ENCODE measurements at places on chromosomes 12 and 14.

GRCh38 chr12:19744705-19745218 is 305.5 kb downstream of the AEBP2 start:
- DNase-seq = no peak

- DNase-seq = peak; percentile 31
These were observed at the start of gene LTB4R for GRCh38 chr14:24310646-24311604. TSS of gene LTB4R (plus strand) at chr14:24311502. CDS start at chr14:24315652, 4,150 bp downstream.

GRCh38 chr14:100674428-100674827 is 52.3 kb upstream of the DLK1 start:
- DNase-seq = no peak

- no peak for DNase-seq
These were observed 161.1 kb upstream of the TRHDE start for GRCh38 chr12:72110937-72111650.

- no peak for DNase-seq
These were observed 14.9 kb upstream of the MLXIP start for GRCh38 chr12:122063694-122064024.

DNA sequence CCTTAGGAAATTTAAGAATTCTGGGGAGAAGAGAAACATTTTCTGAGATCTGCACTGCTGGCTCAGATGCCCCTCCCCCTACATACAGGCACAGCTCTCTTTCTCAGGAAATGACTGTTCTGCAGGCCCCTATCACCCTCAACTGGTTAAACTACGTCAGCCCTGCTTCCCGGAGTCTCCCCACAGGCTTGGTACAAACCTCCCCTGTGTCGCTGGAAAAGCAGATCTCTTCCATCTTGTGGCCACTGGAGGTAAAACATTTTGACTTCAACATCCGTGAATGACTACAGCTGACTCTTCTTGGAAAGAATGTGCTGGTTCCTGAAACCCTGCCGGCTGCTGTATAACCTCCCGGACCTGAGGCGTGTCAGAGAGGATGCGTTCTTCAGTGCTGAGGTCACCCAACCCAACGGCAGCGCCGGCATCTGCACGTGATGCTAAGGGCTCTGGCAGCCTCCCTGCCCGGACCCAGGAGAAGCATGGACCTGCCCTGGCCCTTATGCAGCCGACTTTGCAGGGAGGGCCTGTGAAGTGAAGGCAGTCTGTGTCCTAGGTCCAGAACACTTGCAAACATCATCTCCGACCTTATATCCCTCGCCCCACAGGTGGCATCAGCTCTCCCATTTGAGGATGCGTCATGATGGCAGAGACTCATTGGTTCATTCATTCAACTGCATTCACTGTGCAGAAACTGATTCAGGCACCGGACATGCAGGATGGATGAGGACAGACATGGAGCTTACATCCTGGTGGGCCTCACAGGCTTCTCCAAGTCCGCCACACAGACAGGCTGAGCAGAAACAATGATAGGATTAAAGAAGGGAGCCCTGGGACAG is 129.2 kb downstream of the GCH1 start:
- DNase-seq = peak; percentile 41

DNA sequence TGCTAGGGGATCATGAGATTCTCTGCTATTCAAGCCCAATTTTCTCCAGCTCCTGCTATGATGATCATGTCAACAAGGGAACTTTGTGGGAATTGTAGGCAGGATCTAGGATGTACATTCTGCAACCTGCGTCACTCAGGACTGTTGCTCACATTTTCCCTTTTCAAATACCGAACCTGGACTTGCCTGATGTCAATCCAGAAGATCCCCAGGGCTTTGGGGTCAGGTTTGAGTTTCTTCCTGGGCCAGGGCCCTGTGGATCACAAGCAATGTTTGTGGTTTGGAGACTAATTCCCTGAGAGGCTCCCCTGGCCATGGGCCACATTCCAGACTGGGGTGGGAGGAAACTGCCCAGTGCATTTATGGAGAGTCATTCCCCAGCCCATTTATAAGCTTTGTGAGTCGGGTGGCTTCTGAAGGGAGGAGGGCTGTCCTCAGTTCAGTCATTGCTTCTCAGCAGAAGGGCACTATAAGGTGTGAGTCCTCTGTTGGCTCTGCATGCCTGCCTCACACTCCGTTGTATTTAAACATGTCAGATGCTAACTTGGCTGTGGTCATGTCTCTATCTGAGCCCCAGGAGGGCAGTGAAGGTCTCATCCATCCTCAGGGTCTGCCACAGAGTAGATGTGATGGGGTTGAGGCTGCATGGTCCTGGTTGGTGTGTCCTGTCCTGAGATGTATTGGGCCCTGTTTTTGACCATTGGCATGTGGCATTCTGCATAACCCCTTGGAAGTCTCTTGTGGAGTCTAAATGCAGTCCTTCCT is 6.5 kb downstream of the KRT86 start:
- DNase-seq = no peak

GRCh38 chr12:19893514-19893913 is 454.2 kb downstream of the AEBP2 start:
- DNase-seq = no peak

DNA sequence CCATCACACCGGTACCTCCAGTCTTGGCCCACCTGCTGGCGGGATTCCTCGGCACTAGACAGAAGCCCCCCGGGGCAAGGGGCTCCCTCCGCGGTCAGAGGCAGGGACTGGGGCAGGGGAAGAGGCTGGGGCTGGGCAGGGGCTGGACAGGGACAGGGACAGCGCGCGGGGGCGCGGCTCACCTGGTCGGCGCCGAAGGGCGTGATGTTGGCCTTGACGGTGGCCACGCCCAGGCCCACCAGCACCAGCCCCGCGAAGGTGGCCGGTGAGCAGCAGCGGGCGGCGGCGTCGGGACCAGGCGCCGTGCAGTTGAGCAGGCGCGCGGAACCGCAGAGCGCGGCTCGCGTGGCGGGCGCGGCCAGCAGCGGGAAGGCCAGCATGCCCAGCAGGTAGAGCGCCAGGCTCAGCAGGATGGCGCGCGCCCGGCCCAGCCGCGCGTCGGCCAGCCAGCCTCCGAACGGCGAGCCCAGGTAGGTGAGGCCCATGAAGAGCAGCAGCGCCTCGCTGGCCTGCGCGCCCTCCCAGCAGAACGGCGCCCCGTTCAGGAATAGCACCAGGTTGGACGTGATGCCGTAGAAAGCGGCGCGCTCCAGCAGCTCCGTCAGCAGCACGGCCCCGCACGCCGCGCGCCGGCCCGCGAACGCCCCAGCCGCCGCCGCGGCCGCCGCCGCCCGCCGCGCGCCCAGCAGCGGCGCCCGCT is 392 bp downstream of the SLC15A4 start:
- no peak for DNase-seq

DNA sequence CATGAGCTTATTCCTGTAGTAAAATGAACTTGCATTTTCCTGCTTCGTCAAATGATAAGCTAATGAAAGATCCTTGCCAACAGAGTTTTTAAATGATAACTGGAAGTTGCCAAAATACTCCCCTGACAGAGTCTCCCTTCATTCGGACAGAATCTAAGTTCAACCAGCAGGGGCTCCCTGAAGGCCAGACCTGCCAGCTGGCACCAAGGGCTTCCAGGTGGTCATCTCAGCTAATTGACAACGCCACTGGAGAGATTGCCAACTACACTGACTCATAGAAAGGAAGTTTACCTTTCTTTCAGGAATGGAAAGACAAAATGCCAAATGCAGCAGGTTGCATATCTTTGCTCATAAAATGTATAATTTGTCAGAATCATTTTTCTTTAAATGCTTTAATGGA is 462.8 kb downstream of the GXYLT1 start:
- no peak for DNase-seq

- no peak for DNase-seq
These were observed at the start of gene RASSF8 for GRCh38 chr12:25958428-25959070. TSS of gene RASSF8 (plus strand) at chr12:25958682. CDS start at chr12:26055344, 96,662 bp downstream.

GRCh38 chr12:104569346-104570173 is 112.8 kb downstream of the CHST11 start:
- DNase-seq = peak; percentile 4

GRCh38 chr14:71070169-71070568 is 162.9 kb downstream of the PCNX1 start:
- no peak for DNase-seq

DNA sequence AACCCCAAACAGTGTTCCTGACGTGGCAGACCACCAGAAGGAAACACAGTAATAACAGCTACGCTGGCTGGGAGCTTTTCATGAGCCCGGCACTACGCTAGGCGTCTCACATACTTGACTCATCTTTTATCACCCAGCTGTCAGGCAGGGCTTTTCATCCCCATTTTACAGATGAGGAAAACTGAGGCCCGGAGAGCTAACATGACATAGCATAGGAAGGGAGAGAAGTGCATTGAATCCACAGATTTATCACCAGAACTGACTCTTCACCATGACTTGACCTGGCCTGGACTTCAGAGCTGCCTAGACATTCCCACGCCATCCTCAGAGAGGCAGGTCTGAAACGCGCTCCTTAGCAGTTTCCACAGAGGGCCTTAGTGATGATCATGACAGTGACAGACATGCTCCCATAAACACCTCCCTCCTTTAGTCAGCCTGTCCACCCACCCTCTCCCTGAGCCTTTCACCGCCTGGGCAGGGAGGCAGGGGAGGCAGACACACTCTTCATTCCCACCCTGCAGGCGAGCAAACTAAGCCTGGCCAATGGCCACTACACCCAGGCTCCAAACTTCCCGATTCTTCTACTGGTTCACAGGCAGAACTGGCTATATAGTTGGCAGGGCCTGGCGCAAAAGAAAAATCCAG is 56.2 kb downstream of the RBM19 start:
- no peak for DNase-seq

DNA sequence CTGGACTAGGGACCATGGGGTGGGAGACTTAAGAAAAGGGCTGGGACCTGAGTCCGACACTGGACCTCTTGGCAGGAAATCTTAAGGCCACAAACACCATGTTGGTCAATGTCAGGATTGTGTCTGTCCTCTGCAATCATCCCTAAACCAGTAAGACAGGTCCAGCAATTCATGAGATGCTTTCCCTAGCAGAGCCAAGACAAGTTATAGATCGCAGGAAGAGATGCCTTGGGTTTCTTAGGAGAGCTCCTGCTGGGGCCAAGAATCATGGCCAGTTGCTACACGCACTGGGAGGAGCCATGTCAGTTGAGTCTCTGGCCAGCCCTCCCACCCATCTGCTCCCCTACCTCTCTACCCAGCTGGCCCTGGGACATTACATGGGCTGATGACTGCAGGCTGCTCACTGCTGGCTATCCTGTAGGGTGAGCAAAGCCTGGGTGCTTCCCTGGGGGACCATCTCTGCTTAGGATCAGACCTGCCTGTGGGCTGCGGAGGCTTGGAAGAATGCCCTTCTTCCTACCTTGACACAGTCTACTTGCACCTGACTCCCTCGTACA is 14.2 kb downstream of the PLEKHH1 start:
- no peak for DNase-seq

GRCh38 chr14:104442631-104443390 is 136.8 kb upstream of the C14orf180 start:
- DNase-seq = no peak

DNA sequence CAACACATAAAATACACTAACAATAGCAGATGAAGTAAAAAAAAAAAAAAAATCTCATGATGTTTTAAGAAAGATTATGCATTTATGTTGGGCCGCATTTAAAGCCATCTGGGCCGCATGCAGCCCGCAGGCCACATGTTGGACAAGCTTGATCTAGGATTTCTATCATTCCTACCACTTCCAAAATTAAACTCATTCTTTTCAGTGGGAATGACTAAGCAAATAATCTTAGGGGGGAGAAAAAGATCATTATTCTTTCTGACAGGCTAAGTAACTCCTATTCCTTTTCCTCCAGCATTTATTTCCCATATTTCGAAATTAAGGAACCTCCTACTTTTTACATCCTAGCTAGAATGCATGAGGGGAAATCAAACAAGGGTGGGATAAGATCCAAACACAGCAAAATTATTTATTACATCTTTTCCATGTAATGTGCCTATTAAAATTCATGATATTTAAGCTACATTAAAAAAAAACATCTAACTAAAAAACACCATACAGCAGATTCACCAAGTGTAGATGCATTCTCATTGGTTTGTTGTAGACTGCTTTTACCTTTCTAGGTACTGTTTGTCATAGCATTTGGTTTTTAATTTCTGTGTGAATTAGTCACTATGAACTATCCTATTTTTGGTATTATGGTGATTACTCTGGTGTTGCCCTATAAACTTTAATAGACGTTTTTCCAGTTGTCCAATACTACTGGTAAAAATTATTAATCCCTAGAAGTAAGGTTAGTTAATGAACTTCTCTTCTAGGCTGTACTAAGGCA is 76.1 kb downstream of the RASSF8 start:
- no peak for DNase-seq

GRCh38 chr12:66197495-66197921 is 8.5 kb downstream of the IRAK3 start:
- no peak for DNase-seq

DNA sequence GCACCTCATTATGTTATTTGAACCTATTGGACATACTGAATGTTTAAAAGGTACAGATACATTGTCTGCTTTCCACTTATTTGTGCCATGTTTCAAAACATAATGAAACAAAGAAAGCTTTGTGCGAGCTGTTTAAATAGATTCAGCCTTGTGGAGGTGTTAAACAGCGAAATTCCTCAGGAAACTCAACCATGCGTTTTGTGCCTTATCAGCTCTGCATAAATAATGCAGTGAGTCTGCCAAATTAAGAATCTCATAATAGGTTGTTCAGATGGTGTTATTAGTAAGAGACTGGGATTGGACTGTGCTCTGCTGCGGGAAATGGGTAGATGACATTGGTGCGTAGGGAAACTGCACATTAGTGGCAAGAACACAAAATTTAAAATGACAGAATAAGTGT is 163.7 kb upstream of the CLEC14A start:
- DNase-seq = no peak

GRCh38 chr12:90627180-90627896 is 327.6 kb downstream of the CCER1 start:
- DNase-seq = no peak

DNA sequence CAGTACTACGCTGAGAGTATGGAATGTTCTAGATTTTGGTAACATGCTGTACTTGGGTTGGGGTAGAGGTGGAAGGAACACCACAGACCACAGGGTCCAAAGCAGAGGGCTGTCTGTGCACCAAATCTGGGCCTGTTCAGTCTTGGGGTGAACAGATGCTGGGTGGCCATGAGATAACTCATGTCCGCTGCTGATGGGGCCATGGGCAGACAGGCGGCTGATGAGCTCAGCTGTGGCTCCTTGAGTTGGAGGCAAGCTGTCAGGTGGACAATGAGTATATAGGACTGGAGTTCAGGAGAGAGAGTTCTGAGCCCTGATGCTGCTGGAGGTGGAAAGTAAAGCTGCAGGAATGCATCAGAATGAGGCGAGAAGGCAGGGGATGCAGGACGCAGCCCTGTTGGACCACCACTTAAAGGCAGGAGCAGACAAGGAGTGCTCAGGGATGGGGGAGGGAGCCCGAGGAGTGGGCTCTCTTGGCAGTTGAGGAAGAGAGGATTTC is 6.2 kb downstream of the SMIM41 start:
- DNase-seq = no peak

- DNase-seq = peak; percentile 56
These were observed at the start of gene LRP6 for GRCh38 chr12:12266873-12267741. TSS of gene LRP6 (minus strand) at chr12:12267044. CDS start at chr12:12266735, 309 bp downstream.

- DNase-seq = no peak
These were observed 303.7 kb upstream of the USP15 start for GRCh38 chr12:61956545-61956944.

DNA sequence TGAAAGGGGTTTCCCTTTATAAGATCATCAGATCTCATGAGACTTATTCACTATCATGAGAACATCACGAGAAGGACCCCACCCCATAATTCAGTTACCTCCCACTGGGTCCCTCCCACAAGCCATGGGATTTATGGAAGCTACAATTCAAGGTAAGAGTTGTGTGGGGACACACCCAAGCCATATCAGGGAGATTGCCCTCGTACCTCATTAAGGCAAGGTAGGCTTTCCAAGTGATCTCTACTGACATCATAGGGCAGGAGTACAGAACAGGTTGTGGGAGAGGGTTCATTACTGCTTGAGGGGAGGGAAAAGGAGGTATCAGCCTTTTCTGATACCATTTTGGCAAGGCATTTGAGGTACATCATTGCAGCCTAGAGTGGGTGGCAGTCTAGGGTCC is 524.6 kb downstream of the PRKD1 start:
- no peak for DNase-seq

Measured in activated T-cell treated with anti-CD3 and anti-CD28 coated beads for 4 hours (primary cell).